ENCODE measurements at places on chromosomes 11 and 22.

- DNase-seq, result no peak
These were observed 22.3 kb downstream of the RANGAP1 start for GRCh38 chr22:41263704-41264103.

DNA sequence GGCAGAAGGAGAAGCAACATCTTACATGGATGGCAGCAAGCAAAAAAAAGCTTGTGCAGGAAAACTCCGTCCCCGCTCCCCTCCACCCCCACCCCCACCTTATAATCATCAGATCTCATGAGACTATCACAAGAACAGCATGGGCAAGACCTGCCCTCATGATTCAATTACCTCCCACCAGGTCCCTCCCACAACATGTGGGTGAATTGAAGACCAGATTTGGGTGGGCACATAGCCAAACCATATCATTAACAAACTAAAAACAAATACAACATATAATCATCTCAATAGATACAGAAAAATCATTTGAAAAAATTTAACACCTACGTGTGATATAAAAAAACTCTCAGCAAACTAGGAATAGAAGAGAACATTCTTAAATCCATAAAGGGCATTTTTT lies 88.8 kb downstream of the BUD13 start:
- DNase-seq, result no peak

- no peak for DNase-seq
These were observed 41.8 kb upstream of the TH start for GRCh38 chr11:2213384-2213842.

GRCh38 chr11:106133529-106133928 lies 56.1 kb downstream of the AASDHPPT start:
- DNase-seq, result no peak

DNA sequence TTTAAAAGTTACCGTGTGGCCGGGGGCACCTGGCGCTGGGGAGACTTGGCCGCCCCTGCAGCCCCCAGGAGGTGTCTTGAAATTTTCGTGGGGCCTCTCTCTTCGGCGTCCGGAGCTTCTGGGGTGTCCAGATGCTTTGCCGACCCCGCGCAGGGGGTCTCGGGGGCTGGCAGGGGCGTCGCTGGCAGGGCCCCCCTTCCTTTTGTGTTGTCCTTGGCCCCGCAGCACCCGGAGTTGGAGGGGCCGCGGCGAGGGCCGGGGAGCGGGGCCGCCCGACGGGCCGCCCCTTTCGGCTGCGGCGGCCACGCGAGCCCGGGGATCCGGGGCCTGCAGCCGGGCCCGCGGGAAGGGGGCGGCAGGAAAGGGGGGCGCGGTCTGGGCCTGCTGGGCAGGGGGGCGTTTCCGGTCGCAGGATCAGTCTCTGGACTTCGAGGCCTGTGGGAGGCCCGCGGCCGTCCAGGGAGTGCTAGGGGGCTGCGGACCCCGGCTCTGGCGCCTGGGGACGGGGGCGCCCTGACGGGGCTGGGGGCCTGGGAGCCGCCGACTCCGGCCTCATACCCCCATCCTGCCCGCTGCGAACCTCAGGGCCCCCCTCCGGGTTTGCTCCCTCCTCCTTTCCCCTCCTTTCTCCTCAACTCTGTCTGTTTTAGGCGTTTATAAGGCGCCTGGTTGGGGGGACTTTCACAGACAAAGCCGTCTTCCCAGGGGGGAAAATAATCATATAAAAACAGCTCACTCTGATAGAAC lies 869 bp downstream of the ZC3H7B start:
- no peak for DNase-seq

GRCh38 chr22:19434401-19434800 lies 2.1 kb downstream of the MRPL40 start:
- no peak for DNase-seq

DNA sequence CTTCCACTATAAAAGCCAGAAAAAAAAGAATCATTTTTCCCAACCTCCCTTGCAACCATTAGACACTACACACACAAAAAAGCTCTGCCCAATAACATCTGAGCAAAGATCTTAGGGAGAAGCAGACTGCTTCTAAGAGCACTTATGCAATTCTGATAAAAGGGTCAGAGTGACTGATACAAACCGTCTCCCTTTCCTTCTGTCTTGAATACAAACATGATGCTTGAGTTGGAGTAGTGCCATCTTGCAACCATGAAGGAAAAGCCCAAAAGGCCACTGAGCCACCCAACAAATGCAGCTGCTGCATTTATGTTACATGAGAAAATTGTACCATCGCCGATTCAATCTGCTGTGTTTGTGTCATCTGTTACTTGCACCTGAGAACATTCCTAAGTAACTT lies 47.6 kb upstream of the EED start:
- no peak for DNase-seq

DNA sequence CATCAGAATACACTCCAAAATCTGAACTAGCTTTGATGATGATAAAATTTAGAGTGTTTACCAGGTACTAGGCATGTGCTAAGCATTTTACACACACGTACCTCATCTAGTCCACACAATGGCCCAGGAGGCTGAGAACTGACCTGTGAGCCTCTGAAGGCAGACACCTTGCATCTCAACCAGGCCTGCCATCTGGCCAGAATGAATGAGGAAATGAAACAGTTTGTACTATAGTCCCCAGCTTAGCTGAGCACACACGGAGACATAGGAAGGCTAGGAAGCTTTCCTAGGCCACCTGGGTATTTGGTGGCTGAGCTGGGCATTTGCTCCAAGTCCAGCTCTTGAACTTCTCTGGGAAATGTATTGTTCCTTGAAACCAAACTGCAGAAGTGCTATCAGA lies 6.9 kb upstream of the SHANK3 start:
- no peak for DNase-seq

DNA sequence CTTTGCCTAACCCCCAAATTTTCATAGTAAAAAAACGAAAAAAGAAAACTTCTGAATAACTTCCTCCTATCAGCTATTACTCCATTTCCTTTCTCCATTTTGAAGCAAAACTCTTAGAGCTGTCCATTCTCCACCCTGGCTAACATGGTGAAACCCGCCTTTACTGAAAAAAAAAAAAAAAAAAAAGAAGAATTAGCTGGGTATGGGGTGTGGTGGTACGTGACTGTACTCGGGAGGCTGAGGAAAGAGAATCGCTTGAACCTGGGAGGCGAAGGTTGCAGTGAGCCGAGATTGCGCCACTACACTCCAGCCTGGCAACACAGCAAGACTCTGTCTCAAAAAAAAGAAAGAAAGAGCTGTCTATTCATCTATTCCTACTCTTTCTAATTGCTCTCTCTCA lies 11.3 kb upstream of the NXF1 start:
- DNase-seq, result no peak

DNA sequence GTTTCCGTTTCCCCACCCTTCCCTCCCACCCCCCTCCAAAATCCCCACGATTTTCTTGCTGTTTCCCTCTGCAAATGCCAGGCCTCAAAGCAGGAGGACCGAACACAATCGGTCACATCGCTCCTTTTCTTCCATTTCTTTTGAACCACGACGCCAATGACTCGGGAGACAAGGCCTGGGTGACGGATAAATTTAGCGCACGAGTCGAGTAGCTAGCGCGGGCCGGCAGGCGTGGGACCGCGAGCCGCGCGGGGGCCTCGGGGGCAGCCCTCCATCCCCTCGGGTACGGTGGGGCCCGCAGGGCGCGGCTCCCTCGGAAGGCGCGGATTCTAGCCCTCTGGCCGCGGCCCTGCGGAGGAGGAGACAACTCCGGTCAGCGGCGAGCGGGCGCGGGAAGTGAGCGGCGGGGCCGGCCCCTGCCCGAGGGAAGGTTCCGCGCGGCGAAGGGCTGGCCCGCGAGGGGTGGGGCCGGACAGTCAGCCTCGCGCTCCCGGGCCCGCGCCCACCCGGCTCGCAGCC lies 414 bp downstream of the JOSD1 start:
- DNase-seq, result no peak

- DNase-seq, result no peak
These were observed 41.4 kb downstream of the ST14 start for GRCh38 chr11:130201026-130201425.

GRCh38 chr11:96388891-96389719 lies 607 bp downstream of the CCDC82 start:
- DNase-seq, result no peak

DNA sequence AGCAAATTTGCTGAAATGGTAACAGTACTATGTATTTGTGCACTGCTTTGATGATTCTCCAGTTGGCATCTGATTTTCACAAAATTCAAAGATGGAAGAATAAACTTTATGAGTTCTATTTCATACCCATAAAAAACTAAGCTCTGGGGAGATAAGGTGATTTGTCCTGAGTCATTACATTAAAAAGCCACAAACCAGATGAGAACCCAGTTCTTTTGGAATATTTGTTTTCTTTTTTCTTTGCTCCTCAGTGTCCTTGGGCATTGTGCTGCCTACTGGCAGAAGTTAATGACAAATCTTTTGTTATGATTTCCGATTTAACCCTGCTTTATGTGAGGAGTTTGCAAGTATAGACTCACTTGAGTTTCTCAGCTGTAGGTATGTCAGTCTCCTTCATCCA lies 45.4 kb upstream of the AMOTL1 start:
- no peak for DNase-seq

DNA sequence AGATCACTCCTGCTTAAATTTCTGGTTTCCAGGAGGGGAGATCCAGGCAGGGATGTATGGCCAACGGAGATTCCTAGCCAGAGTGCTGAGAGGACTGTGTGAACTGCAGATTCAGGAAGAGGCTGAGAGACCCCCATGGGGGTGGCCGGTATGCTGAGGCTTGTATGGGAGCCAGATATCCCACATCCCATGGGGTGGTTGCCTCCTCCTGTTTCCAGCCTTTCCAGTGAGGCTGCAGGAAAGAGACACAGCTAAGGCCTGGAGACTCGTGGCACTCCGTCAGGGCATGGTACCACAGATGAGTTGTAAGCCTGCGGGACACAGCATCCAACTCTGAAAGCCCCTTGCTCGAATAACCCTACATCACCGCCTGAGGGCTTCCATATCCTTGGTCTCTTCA lies 1.4 kb upstream of the MYOD1 start:
- no peak for DNase-seq

DNA sequence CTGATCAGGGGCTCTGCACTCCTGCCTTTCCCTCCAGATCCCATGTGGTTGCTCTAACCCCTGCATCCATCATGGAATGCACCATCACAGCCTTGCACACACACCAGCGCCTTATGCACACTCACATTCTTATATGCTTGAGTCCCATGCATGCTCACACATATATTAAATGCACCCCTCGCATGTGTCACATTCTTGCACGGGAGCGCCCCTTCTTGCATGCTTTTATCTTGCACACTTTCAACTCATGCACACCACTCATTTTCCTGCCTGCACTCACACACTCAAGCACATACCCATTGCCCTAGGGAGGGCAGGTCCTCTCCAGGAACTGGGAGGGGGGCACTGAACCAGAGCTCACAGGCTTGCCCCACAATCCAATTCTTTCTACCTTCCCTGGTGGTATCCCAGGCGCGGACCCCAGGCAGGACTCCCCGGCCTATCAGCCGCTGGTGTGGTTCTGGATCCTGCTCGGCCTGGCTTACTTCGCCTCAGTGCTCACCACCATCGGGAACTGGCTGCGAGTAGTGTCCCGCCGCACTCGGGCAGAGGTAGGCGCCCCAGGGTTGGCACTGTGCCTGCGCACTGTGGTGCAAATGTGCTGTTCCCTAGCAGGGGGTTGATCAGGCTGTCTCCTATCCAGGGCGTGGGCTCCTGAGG lies 2.3 kb upstream of the CATSPERZ start:
- DNase-seq, result no peak

GRCh38 chr11:45354976-45355705 lies 69.0 kb upstream of the SYT13 start:
- DNase-seq, result peak; percentile 80

DNA sequence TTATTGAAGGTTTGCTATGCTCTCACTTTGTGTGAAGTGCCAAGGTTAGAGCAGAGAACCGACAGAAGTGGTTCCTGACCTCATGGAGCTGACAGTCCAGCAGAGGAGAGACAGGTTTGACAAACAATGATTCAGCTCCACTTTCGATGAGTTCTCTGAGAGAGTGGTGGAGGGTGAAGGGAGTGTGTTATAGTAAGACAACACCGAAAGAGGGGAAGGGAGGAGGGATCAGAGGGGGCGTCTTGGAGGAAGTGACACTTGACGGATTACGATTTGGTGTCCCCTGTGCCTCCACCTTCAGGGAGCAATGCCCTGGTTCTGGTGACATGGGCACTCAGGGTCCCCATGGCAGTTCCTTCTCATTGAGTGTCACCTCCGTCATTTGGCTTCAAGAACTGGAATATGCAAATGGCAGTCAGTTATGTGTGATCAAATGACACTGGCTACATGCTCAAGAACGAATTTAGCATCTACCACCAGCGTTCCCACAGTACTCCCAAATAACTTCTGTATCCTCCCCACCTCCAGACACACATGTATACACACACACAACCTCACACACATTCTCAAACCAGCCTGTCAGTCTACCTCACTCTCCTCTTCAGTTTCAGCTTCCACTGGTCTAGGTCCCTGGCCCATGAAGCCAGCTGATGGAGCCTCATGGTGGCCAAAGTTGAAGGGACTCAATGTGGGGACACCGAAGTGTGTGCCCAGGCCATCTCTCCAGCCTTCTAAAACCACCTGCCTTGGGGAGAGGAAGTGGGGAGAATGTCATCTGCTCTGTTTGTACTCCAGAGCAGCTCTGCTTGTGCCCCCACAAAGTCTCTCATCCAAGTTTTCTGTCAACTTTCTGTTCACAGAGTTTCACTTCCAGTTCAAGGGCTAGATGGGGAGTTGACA lies 31.4 kb upstream of the NUP160 start:
- no peak for DNase-seq

GRCh38 chr11:20627026-20627425 lies 27.6 kb downstream of the SLC6A5 start:
- DNase-seq, result no peak

DNA sequence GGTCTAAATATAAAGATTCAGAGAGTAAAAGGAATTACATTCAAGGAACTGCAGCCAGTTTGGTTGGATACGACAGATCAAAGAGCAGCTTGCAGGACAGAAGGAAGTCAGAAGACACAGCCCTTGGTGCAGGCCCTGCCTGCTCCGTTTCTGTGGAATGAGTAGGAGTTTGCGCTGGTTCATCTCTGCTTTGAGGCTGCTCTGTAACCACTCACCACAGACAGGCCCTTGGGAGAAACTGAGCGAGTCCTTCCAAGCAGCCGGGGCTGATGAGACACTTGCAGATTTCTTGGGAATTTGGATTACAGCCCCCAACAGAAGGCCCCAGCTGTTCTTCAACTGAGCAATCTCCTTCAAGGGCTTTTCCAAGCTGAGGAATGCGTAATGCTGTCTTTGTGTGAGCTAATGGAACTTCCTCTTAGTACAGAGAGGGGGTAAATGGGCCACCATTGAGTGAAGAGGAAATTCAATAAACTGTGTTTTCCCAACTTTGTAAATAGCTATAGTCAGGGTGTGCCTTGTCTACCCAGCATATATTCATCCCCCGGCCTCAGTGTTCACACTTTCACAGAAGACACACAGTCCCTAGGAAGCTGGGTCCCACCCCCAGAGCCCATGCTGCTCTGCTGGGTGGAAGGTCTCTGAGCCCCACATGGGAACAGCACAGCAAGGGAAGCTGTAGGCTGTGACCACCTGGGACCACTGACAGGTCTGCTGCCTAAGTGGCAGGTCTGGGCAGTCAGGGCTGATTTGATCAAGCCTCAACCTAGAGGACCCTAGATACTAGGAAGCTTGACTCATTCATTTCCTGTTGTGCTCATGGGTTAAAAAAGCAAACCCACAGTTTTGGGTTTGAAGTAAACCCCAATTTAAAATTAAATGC lies 16.6 kb downstream of the IL10RA start:
- peak; percentile 51 for DNase-seq

Data from fibroblast of skin of right quadriceps (primary cell).